Nephron progenitor cell (in vitro differentiated cells): ENCODE measurements at places on chromosomes 7 and 10.
A peak's percentile ranks its signal among the peaks of the same experiment; 100 is the strongest.

- DNase-seq = no peak
These were observed 933.8 kb downstream of the IPMK start for GRCh38 chr10:57333880-57334279.

GRCh38 chr7:94453898-94454297 is 55.7 kb upstream of the CASD1 start:
- no peak for DNase-seq

DNA sequence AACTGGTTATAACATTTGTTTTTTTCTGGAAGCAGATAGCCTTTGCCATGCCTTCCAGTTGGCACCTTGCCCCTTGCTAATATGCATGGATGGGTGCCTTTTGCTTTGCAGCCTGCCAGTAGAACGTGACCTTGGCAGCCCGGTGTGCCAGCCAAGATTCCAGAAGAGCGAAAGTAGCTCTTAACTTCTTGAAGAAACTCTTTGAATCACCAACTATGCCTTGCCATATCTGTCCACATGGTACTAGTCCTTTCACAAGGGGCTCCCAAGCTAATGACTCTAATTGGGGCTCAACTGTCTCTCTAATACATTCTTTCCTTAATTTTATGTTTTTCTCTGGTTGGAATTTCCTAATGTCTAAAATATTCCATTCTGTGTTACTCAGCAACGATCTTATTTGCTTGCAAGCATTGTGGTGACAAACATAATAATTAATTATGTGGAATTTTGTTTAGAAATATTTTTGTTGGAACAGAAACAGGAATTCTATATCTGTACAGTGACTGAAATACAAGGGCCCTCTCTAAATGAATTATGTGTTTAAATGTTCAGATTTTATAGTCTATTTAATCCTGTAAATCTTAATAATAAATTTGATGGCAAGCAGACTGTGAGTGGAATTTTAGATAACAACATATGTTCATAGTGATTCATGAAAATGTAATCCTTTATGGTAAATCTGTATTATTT is 45.8 kb downstream of the HDAC9 start:
- DNase-seq = no peak

DNA sequence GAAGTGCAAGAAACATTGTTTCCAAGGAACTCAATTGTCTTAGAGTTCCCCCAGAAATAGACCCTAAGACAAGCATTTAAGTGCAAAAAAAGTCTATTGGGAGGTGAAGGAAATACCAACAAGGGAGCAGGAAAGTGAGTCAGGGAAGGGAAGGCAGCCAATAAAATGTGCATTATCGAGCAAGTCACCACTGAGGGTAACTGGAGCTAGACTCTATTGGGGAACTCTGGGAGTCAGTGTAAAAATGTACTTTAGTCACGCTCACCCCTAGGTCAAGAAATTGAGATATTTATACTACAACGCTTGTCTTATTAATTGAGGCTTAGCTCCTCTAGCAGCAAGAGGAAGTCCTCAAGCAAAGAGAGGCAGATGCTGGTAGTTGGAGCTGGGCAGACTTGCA is 137.7 kb downstream of the RTKN2 start:
- no peak for DNase-seq

DNA sequence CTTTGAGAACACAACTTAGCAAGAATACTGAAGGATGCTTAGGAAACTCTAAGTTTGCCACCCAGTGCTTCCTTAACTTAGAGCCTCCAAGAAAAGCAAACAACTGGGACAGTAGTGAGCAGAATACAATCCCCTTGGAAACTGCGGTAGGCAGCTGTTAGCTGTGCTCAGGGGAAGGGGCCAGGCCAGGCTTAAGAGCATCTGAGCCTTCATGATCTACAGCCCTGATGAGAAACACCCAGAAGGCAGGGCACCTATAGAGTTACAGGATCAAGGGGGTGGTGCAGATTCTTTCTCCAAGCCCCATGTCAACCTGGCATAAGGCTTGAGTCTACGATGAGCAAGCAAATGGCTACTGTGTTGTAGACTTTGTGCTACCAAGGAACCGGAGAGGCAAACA is 51.4 kb upstream of the DLG5 start:
- DNase-seq = no peak

- no peak for DNase-seq
These were observed 60.0 kb downstream of the NAMPT start for GRCh38 chr7:106224797-106225196.

GRCh38 chr10:81944609-81945008 is 69.6 kb downstream of the NRG3 start:
- no peak for DNase-seq

DNA sequence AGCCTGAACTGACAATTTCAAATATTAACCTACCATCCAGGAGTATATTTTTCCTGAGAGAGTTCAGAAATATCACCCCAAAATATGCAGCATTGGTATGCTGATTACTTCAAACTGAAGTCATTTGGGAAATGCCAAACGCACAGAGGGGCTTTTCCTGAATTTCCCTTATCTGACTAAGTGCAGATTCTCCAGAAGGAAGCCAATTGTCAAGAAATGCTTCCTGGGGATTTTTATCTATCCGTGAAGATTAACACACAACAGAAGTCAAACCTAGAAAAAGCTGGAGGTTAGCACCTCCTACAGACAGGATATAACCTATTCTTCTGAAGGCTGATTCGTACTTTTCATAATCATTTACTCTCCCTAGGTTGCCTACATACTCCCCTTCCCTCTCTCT is 91.0 kb downstream of the AKR1D1 start:
- no peak for DNase-seq

- DNase-seq = no peak
These were observed 1023.5 kb upstream of the C7orf33 start for GRCh38 chr7:147567043-147567442.

- DNase-seq = no peak
These were observed 821.0 kb upstream of the IGFBP3 start for GRCh38 chr7:46741938-46742540.

GRCh38 chr7:93226310-93226709 is at the start of gene HEPACAM2:
Gene HEPACAM2, minus strand, starts transcription at chr7:93226469.
- DNase-seq = no peak

- peak; percentile 64 for DNase-seq
These were observed 8.0 kb downstream of the PSD start for GRCh38 chr10:102410429-102411073.

DNA sequence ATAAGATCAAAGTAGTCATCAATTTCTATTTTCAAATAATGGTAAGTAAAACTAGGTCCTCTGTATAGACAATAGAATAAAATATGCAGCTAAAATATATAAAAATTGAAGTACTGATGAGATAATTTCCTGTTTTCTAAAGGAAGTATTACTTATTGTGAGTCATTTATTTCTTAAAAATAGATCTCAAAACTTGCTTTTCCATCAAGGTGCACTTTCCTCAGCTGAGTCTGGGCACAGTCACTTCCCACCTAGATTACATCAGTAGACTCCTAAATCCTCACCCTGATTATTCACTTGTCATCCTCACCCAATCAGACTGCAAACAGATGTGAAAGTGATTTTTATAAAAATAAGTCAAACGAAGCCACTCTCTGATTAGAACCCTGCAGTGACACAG is 211.5 kb downstream of the POM121L12 start:
- DNase-seq = no peak

DNA sequence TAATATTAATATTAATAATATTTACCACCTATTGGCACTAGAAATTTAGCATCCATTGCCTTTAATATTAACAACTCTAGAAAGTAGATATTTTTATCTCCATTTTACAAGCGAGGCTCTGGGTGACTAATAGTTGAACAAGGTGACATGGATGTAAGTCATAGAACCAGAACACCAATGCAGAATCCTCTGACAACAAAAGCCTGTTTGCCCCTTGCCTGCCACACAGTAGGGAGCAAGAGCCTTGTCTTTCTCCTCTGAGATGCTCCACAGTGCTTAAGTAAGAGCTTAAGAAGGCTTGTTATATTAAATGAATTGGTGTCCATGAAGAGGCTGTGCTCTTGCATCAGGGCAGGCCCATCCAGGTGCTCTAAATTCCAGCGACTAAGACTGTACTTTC is 51.2 kb upstream of the LBX1 start:
- no peak for DNase-seq

DNA sequence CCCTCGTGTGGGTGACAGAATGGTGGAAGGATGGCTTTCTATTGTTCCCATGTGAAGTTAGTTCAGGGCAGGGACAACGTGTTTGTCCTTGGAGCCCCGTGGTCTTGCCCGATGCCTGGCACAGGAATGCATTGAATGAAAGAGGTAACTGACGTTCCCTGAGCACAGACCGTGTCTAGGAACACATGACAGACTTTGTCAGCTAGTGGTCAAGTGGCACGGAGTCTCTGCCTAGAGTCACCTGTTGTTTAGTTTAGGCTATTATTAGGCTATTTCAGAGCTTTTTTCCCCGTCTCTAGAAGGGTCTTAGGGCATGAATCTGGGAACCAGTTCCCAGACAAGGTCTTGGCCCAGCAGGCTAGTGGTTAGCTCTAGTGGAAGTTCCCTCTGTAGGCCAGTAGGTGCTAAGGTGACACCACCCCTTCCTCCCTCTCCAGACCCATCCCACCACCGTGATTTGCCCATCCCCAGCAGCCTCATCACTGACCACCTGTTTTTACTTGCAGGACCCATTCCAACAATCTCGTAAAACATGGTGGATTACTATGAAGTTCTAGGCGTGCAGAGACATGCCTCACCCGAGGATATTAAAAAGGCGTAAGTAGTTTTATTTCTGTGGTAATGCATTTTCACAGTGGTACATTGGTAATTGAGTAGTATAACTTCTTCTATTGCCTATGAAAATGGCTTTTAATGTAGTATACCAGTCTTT is 21.4 kb downstream of the DNAJB6 start:
- DNase-seq = no peak

DNA sequence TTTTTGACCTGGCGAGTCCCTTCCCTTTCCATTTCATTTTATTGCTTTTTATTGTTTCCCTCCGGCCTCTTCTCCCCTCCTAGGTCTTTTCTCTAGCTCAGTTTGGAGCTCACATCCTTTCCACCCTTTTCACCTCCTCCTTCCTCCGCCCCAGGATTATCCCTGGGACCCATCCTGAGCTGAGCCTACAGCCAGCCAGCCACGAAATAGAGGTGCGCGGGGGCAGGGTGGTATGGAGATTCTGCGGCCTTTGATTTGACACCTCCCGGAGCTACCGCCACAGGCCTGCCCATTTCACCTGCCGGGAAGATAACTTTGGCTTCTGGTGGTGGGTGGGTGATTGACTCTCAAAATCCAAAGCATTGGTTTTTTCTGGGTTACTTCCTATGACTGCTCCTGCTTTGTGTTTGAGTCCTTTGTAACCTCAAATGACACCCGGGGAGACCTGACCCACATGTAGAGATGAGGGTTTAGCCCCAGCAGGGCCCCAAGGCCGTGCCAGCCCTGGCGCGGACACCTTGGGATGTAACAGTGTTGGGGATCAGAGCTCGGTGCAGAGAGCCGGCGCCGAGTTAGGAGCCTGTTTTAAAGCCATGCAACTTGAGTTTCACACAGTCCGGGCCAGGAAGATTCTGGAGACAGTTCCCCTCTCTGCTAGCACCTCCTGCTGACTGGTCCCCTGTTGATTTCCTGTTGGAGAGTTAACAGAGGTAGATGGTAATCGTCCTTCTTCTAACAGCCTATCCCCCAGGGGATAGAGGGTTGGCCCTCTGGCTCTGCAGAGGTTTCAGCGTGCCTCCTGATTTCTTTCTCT is 1.5 kb downstream of the DUSP5 start:
- DNase-seq = peak; percentile 31

DNA sequence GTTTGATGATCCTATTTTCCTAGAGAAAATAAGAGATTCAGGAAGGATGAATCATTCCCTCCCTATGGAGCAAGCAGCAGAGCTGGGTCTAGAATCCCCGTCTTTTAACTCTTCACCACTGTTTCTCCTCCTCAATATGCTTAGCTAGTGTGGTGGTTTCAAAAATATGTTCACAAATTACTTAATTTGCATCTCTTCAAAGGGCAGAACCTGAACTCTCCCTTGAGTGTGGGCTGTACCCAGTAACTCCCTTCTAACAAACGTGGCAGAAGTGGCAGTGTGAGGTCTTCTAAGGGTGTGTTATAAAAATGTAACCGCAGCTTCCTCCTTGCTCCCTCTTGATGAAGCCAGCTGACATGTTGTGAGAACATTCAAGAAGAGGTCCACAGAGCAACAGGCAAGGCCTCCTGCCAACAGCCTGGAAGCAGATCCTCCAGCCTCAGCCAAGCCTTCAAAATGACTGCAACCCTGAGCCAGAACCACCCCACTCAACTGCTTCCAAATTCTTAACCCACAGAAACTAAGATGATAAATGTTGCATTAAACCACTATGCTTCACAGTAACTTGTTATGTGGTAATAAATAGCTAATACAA is 36.6 kb downstream of the SRPK2 start:
- DNase-seq = no peak
